ENCODE measurements at places on chromosomes 6 and 20.

- DNase-seq = no peak
Measured at GRCh38 chr6:1500913-1501312, 108.8 kb upstream of the FOXC1 start.

DNA sequence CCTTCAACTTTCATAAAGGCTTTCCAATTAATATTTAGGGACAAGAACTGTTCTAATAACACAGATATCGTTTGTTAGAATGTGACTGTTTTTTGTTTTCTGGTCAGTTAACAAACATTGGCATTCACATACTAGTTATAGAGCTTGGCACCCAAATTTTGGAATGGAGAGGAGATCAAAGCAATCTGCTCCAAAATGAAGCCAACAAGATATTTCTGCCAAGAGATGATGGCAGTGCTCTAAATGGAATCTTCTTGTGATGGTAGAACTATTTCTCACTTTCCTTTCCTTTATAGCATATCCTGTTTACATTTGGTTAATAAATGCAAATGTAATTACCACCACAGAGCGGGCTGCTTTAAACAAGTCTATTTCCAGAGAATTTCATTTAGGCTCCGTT lies 208.3 kb upstream of the RIMS1 start:
- no peak for DNase-seq

- no peak for DNase-seq
Measured at GRCh38 chr6:130434174-130434873, 68.5 kb downstream of the TMEM200A start.

DNA sequence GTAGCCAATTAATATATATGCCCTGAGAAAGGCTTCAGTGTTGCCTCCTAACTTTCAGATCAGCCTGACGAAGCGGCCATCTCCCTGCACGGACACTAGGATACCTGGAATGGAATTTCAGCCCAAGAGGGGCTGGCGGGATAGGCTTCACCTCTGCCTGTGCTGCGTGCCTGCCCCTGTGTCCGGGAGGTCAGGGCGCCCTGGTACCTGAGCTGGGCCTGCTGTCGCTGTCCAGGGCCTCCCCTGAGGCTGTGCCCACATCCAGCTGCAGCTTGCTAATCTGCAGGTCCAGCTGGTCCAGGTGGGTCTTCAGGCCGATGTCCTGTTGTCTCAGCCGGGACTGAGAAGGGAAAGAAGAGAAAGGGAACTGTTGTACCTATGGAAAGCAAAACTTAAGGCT lies 8.6 kb downstream of the DACT2 start:
- no peak for DNase-seq

DNA sequence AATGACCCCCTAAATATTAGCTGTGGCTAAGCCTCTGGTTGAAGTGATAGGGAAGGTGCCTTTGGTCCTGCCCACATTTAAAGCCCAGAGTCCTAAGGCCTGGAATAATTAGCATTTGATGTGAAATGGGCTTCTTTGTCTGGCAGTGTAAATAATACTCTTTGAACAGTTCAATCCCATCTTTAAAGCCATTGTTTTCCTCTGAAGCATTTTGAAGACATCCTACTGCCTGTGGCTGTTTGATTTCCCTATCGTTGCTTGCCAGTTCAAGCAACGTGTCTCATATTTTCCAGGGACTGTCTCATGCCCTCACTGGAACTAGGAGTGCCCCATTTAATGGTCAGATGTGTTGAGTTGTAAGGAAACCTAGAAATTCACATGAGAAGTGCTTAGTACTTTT lies 89.3 kb upstream of the BTN3A2 start:
- no peak for DNase-seq

- DNase-seq = no peak
Measured at GRCh38 chr20:10487142-10488136, 52.3 kb downstream of the SLX4IP start.

GRCh38 chr6:70180183-70180900 lies 122.5 kb downstream of the COL9A1 start:
- no peak for DNase-seq

- no peak for DNase-seq
Measured at GRCh38 chr6:36825994-36826393, 13.2 kb downstream of the CPNE5 start.

Measured in caudate nucleus (tissue), 63 donors.